ENCODE measurements at places on chromosomes 5 and 9.

DNA sequence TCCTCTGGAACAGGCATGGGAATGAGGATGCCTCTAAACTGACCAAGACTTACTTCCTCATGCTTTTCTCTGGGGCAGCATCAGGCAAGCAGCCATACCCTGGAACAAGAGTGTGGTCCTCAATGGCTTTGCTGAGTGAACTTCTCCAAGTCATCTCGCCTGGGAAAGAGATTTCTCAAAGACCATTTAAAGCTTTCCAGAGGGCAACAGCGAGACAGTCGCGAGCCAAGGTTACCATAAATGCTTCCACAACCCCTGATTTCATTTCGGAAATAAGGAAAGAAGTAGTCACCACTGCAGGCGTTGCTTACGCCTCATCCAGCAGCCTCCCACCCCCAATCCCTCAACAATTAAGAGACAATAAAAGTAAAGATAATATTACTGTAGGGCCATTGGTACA, 1.1 kb upstream of the SNCAIP start:
- DNase-seq, result peak; percentile 24

- no peak for DNase-seq
Measured at GRCh38 chr5:946720-947625, 54.3 kb downstream of the TRIP13 start.

GRCh38 chr9:127415657-127416056, 8.5 kb upstream of the ZNF79 start:
- no peak for DNase-seq

DNA sequence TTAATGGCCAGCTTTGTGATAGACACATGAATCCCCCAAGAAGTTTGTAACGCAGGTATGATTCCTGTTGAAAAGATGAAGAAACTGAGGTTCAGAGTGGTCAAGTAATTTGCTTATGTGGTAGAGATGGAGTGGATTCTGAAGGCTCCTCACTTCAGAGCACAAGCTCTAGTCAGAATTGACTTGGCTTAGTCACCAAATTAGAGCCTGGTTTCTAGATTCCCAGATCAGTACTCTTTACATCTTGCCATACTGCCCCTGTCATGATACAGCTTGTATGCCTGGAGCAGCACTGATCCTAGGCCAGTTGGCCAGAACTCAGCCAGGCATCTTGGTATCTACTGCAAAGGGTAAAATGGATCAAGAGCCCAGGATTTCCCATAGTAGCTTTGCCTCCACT, 284.4 kb upstream of the RFX3 start:
- DNase-seq, result no peak

- no peak for DNase-seq
Measured at GRCh38 chr9:106019039-106019680, 324.8 kb downstream of the TMEM38B start.

DNA sequence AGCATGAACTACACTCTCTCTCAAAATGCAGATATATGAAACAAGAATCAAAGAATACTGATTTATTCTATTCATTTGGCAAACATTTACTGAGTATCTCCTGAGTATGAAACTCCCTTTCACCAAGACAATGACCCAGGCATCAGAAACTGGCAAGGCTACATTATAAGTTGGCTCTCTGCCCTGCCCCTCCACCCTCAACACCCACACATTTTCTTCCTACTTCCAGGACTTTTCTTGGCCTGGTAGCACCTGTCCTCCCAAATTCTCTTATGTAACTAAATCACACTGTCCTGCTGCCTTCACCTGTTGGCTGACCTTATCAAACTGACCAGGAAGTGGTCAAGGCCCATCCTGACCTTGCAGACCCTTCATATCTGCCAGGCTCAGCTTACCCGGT, 3.5 kb downstream of the RASEF start:
- no peak for DNase-seq

DNA sequence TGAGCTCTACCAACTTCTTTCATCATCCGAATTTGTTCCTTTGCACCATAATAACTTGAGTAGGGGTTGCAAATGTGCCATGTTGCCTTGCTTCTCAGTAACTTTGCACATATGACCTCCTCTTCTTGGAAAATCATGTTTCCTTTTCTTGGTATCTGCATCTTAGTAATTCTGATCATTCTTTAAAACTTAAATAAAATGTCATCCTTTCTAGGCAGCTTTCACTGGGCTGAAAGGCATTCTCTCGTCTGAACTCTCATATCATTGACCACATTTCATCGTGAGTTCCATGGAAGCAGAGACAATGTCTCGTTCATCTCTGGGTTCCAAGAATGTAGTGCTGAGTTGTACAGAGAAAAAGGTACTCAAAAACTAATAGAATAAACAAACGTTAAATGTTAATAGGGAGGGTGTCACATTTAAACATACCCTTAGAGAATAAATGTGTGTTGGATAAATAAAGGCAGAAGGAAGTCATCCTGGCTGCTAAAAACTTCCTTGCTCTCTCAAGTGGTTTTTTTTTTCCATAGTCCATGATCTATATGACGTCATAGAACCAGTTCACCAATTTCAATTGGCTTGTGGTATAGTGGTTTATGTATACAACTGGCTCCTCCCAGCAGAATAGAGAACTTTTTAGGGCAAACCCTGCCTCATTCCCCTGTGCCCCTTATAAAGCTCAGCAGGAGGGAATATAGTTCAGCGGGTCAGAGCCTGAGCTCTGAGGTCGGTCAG, 218.1 kb upstream of the TRIM32 start:
- DNase-seq, result no peak

- no peak for DNase-seq
Measured at GRCh38 chr5:167912941-167913665, 378.3 kb upstream of the WWC1 start.
